NCI-H748 treated with DMSO at 0.1 percent for 48 hours (cell line): ENCODE measurements at places on chromosomes 12 and 14.
A peak's percentile ranks its signal among the peaks of the same experiment; 100 is the strongest.

DNA sequence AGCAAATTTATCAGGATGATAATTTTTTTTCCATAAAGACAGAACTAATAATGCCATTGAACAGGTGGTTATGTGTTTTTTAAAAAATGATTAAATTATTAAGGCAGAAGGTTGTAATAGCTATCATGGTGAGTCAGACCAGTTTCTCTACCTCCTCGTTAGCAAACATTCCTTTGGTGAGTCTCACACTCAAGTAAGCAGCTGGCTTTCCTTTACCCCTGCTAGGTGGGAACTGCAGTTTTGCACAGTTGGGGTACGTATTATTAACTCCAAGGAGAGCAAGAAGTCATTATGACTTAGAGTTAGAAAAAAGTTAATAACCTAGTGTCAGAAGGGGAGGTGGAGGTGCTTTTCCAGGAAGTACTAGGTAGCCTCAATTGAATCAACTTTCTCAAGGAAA lies 165.3 kb downstream of the SNAPC1 start:
- DNase-seq, result no peak

DNA sequence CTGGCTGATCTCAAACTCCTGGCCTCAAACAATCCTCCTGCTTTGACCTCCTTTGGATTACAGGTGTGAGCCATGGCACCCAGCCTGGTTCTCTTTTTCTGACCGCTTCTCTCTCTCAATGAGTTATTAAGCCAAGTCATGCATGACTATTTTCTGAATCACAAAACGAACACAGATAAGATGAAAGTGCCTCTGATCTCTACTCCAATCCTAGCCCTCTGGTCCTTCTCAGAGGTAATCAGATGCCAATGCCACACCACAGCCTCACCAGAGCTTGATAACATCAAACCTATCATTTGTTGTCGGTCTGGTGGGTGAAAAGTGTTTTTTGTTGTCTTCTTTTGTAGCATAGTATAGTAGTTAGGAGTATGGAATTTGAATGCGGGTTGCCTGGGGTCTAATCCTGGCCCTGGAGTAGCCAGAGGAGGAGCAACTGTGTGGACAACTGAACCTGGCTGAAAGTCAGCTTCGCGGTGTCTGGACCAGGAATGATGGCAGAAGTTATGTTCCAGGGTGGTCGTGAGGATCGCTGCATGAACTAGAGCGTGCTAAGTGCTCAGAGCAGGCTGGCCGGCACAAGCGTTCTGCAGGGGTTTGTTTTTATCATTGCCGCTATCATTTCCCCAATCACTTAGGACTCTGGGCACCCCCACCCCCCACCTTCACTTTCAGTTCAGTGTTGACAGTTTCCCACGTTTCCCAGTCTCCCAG lies 77.9 kb downstream of the SPRING1 start:
- DNase-seq, result no peak

DNA sequence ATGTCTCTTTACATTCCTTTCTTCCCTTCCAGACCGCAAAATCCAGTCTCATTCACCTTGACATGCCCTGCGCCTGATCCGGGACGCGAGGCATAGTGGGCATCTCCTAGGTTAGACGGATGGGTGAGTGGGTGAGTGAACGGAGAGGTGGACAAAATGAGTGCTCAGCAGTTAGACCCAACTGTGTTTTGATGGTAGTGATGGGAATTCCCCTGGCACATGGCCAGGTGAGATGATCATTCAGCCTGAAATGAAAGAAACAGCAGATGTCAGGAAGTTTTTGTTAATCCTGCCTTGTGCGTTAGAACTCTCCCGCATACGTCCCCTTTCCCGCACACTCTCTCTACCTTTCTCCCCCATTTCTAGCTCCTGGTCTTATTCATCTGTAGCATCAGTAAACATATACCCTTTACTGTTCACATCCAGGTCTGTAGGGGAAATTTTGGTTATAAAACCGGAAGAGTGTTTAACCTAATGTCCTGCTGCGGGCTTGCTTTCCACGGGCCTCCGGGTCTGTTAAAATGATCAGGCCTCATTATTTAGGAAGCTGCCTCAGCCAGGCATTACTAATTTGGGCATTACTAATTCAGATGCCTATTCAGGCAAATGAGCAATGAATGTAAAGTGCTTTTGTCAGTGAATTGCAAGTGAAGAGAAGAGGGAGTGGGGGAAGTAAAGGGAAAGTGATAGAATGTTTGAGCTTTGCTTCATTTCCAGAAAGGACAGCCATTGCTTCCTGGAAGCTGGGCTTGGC lies 172.8 kb downstream of the ETV6 start:
- no peak for DNase-seq

DNA sequence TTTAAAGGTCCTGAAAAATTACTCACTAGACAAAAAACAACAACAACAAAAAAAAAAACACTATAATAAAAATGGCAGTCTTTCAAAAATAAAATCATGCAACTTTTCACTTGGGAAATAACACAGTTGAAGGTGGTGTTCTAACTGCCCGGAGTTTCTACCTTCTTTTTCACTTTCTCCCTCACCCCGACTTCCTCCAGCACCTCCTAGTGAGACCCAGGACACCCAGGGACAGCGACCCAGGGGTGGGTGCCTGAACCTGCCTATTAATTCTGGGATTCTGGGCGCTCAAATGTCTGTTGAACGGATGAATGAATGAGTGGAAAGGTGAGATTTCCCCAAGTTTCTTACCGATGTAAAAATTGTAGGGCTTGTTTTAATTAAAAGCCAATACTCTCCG lies 2.0 kb upstream of the FZD10 start:
- no peak for DNase-seq

DNA sequence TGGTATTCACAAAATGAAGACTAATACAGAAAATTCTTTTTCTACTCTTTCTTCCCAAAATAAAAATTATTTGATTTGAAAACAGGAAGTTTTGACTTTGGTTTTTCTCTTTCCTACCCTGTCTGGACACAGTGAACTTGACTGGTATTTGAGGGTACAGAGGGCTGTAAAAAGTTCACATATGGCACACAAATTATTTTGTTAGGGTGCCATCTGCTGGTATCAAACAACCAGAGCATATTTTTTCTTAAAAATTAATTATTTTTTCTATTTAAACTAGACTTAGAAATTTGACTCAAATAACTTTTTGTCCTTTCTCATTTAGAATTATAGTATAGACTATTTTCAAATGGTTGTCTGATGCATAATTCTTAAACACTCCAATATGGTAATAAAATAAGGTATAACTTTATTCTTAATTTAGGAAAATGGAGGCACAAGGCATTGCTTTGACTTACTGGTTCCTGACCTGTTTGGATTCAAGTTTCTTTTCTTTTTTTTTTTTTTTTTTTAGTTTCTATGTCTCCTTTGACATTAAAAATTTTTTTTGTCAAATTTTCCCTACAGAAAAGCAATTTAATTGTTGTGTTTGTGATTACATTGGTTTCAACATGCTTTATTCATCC lies 390.6 kb downstream of the PRKD1 start:
- peak; percentile 56 for DNase-seq

DNA sequence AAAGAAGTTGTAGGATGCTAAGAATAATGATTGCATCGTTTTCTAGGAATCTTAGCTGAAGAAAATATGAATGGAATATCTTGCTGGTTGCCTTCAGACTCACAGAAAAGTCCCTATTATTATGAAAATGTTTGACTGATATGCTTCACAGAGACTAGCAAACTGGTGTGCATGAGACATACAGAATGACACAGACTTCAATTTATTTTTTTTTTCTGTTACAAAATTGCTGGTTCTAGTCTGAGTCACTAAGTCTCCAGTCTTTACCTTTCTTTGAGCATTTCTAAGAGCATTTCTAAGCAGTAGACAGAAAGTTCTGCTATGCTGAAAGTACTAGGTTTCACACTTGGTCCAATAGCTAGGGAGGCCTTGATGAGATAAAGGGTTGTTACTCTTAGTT lies 377.6 kb upstream of the ATP2B1 start:
- no peak for DNase-seq

GRCh38 chr12:106303202-106303820 lies 778 bp downstream of the TCP11L2 start:
- DNase-seq, result peak; percentile 72

- DNase-seq, result no peak
Measured at GRCh38 chr12:83172441-83172840, 485.7 kb downstream of the TMTC2 start.

DNA sequence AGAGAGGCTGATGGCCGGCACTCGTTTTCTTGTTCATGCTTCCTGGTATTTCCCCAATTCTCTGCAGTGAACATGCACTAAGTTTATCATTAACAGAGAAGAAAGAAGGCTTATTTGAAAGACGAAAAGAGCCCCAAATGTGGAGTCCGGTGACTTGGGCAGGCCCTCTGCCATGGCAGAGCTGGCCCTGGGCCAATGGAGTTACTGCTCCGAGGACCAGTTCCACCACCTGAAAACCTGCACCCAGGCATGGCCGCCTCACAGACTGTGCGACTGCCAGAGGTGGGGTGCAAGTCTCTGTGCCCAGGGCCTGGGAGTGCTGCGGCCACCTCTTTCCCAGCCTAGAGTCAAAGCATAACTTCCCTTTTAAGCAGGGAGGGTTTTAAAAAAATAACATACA lies 24.9 kb downstream of the DEGS2 start:
- DNase-seq, result no peak

DNA sequence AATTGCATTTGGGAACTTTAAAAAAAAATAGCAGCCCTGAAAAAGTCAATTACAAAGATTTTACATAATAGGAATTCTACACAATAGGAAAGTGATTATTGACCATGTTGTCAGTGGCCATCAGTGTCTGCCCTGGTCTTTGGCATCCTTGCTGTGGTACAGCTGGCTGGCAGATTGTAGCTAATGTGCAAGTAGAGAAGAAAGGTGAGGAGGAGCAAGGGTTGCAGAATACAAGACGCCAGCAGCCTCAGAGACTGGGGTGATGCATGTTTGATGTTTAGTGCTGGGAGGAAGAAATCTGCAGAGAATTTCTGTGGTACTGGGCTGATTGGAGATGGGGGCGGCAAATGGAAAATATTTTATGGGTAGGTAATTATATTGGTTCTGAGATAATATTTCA lies 322.9 kb downstream of the TMEM117 start:
- DNase-seq, result no peak

DNA sequence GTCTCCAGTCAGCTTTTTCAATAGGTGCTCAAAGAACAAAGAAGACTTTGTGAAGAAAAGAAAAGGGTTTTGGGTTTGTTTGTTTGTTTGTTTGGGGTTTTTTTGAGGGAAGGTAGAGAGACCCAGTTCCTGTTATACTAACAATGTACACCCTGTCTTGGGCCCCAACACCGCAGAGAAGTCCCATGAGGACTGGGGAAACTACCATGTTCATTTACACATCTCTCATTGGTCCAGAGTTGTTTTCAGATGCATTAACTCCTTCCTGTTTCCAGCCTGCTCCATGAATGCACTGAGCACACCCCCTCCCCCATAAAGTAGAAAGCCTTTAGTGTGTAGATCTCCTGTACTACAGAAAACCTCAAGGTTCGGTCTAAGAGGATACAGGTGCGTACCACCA lies 51.1 kb upstream of the SLC8A3 start:
- DNase-seq, result no peak

DNA sequence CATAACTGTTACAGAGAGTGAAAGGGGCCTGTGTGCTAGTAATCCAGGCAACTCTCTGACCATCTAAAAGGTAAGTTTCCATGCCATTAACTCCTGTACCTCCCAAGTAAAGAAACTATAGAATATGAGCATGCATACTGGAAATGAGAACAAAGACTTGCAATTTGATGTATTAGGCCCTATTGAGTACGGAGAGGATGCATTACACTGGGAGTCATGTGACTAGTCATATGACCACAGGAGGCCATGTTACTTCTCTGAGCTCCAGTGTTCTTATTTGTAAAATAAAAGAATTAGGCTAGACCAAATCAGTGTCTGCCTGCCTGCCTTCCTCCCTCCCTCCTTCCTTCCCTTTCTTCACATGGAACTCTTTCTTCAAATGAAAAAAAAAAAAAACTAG lies 440.1 kb upstream of the CCDC196 start:
- DNase-seq, result no peak

DNA sequence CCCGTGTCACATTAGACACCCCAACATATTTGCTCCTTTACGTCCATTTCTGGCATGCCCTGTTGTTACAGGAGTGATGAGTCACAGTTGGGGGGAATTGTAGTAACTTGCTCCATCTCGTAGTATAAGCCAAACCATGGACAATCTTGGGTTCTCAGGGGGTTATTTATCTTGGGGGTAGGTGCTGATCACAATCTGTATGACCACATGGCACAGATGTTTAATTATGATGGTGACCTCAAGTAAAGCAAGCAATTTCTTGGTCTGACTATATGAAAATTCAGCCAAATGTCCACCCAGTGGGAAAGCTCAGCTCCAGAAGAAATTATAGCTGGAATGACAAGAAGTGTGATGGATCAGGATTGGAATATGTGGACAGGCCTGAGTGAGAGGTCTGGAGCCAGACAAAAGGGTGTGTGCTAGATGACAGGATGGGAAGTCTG lies 32.1 kb upstream of the STON2 start:
- no peak for DNase-seq

DNA sequence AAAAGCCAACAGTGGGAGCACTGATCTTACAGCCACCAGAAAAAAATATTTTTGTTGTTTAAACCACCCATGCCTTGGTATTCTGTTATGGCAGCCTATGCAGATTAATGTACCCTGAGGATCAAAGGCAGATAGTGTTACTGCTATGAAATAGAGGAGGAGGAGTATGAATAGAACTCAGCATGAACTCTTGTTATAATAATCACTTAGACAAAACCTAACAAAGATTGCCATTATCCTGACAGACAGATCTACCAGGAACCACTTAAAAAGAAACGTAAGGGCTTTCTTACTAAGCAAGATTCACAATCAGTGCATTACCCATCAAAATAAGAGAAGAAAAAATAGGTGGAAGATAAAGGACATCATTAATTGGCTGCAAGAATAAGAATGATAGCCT lies 558.3 kb downstream of the GALC start:
- DNase-seq, result no peak

- no peak for DNase-seq
Measured at GRCh38 chr14:50806241-50806933, 24.6 kb downstream of the NIN start.

- DNase-seq, result no peak
Measured at GRCh38 chr12:115267891-115268290, 583.9 kb upstream of the TBX3 start.

DNA sequence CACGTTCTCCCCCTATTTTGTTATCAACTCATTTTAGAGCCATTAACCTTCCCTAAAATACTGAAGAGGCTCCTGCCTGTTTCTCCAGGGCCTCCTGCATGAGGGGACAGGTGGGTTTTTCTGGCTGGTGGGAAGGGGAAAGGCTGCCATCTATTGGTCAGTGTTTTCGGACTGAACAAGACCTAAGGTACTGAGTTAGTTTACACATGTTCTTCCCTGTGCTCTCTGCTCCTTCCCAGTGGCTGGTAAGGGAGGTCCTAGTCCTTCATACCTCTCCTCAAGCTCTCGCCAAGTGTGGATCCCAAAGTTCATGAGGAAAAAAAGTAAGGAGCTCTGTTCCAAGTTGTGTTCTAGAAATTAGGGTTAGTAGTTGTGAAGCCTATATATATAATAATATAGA lies 357.5 kb downstream of the FSCB start:
- DNase-seq, result peak; percentile 66

GRCh38 chr12:104850781-104851180 lies 107.3 kb downstream of the SLC41A2 start:
- DNase-seq, result no peak
